Amniotic stem cell (primary cell): ENCODE measurements at places on chromosomes 7 and 10.

- no peak for DNase-seq
Measured at GRCh38 chr7:149317986-149318672, 56.1 kb downstream of the ZNF783 start.

DNA sequence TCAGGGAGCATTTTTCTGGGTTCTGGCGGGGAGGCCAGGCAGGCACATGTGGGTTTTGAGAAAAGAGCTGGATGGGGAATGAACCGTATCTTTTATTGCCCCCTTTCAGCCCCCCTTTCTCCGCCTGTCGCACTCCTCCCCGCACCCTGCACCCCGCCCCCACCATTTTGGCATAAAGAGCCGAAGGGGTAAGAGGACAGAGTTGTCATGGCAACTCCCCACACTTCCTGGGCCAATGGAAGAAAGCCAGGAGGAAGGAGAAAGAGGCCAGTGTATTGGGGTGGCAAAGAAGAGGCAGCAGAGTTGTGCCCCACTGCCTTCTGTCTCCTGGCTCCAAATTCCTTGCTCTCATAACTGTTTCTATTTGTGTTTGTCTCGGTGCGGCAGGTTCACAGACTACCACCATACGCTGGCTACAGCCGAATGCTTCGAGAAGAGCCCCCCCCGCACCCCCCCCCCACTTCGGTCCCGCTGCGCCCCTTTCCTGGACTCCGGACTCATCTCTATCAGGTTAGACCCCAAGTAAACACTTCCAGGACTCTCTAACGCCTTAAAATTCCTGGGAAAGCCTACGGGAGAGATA lies 3.4 kb downstream of the KCNIP2 start:
- no peak for DNase-seq

DNA sequence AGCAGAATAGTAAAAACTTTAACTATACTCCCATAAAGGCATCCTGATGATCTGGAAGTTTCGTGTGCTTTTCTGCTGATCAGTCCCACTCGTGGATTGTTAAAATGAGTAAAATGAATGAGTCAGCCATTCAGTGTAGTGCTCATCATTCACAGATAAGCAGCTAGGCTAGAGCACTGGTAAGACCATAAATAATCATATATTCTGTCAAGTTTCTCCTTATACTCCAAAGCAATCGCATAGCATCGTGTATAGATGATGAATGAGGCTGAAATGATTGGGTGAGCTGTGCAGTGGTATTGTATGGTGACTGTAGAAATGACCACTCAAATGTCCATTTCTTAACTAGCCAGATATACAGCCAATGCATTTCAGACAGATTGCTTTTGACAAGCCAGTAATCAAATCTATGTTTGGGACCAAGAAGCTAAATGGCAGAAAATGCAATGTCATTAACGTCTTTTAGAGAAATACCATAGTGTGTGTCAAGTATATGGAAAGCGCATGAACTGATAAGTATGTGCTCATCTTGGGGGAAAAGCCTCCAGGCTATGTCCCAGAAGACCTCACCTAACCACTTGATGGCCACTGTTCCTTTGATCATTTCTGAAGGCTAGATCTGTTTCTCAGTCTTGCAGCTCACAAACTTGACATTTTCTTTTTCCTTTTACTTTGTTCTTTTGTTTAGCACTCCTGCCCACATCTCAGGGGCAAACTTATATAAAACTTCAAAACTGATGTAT lies 227.2 kb upstream of the FAM3C start:
- no peak for DNase-seq

GRCh38 chr10:11578802-11579255 lies 32.6 kb downstream of the USP6NL start:
- DNase-seq: no peak

DNA sequence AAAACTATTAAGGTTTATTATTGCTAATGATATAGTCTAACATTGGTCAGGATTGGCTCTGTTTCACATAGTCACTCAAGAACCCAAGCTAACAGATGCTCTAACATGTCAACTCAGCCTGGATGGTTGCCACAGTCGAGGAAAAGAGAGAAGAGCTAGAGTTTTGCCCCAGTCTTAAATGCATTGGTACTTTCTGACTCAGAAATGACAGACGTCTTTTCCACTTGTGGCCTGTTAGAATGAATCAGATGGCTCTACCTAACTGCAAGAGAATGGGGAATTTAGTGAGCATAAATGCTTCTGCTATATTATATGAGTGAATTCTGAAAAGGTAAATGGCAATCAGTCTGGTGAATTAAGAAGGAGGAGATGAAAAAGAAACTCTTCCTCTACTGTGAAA lies 13.9 kb downstream of the HECTD2 start:
- DNase-seq: no peak

GRCh38 chr7:46754140-46754720 lies 827.7 kb downstream of the TNS3 start:
- DNase-seq: peak; percentile 14

DNA sequence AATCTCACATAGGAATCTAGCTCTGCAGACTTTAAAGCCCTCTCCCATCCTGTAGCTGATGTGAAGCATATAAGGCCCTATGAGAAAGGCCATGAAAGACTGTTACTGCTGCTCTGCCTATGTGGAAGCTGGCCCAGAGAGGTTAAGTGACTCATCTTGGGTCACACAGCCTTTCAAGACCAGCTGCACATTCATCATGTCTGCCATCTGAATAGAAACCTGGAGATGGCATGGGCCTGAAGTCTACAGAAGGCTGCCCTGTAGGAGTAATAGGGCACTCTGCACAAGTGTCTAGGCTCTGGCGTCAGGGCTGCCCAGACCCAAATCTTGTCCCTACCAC lies 59.4 kb upstream of the COL13A1 start:
- no peak for DNase-seq

- no peak for DNase-seq
Measured at GRCh38 chr10:89210794-89211425, 3.8 kb upstream of the CH25H start.
